Activated B cell treated with CpG ODN at 0.5 μM for 24 hours (primary cell): ENCODE measurements at places on chromosomes 4 and X. TPM values are rescaled to one million over a fixed set of nuclear protein-coding genes. Genes with fewer than 3 reads are reported as not detected.

DNA sequence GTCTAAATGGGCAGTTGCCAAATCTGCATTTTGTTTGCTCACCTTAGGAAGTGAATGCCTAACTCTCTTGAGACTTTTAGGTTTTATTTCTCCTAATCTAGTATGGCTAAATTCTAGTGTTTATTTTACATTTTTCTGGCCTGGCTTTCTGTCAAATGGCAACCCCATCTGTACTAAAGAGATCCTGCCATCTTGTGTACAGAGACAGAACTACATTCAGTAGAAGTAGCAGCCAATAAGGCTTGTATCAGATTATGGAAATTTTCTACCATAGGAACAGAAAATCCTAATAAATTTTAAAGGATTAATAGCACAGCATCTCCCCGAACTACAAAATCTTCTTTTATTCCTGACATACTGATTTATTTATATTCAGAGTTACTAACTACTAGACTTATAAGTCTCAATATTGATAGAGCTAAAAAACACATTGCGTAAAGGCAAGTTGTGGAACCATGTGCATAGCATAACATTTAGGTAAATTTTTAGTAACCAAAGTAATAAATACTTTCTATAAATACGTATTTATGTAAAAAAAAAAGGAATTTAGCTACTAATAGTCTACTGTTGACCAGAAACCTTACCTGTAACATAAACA, 45.5 kb downstream of the TMEM144 start:
- DNase-seq: no peak

GRCh38 chrX:123960956-123961267, 594 bp upstream of the STAG2 start:
- no peak for DNase-seq

DNA sequence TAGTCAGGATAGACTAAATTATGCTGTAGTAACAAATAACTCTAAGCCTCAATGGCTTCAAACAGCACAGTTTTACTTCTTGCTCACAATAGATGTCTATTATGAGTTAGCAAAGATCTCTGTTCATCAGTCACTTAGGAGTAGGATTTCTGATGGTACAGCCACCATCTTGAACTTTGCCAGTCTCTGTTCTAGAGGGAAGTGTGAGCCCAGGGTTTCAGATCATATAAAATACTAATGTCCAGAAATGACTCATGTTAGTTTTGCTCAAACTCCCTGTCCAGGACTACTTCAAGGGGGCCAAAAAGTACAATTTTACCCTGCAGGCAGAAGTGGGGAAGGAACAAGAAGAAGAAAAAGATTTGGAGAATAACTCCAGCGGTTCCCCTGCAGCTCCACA, 77.1 kb upstream of the LSM6 start:
- DNase-seq: no peak

GRCh38 chr4:168847771-168848502, 162.1 kb downstream of the CBR4 start:
- DNase-seq: no peak

Gene IQCM
- total RNA-seq: not detected in 2 replicates

- no peak for DNase-seq
These were observed 115.5 kb upstream of the TMEM150C start for GRCh38 chr4:82677327-82677726.

DNA sequence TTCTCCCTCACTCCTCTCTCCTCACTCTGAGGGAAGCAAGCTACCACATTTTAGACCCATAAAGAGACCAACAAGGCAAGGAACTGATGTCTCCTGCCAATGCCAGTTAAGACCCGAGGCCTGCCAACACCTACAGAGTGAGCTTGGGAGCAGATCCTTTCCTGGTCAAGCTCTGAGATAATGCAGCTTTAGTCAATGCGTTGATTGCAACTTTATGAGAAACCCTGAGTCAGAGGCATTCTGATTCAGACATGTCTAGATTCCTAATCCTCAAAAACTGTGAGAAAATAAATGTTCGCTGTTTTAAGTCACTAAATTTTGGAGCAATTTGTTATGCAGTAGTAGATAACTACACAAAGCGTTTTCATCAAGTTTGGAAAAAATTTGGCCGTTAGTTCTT, 115.5 kb downstream of the JADE1 start:
- DNase-seq: no peak

DNA sequence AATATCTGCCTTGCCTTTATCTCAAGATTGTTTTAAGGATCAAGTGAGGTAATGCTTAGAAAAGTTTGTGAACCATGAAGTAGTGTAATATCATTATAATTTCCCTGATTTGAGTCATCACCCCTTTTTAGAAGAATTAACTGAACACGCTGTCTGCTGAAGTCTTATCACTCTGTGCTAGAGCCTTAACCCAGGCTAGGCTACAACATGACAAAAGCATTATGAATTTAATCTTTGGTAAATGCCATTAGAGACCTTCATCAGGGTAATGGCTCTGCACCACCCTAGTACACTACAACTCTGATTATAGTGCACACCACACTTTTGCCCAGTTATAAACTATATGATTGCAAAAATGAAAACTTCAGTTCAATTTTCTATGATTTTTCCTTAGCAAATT, 118.3 kb downstream of the ADGRL3 start:
- DNase-seq: no peak

DNA sequence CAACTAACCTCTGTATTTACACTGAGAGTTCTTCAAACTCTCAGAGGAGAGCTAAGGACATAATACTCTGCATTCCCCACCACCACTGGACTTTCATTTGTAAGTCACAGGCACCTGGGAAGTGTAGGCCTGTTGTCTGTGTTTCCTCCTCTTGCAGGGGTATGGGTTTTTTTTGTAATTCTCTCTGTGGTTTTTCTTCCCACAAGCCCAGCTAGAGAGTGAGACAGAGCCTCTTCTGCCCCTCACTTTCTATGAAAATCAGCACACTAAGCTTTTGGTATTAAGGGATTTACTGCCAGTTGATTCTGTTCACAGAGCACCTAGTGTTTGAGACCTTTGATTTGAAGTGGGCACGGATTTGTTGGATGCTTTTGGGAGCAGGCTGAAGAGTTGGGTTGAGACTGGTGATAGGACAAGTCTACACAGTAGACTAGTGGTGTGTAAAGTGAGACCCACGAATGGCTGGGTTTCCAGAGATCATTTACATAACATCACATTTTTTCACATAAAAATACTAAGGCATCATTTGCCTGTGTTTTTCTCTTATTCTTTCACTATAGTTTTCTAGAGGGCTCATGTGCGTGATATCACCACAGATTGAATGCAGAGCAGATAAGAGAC, 28.9 kb upstream of the WDR17 start:
- DNase-seq: no peak

DNA sequence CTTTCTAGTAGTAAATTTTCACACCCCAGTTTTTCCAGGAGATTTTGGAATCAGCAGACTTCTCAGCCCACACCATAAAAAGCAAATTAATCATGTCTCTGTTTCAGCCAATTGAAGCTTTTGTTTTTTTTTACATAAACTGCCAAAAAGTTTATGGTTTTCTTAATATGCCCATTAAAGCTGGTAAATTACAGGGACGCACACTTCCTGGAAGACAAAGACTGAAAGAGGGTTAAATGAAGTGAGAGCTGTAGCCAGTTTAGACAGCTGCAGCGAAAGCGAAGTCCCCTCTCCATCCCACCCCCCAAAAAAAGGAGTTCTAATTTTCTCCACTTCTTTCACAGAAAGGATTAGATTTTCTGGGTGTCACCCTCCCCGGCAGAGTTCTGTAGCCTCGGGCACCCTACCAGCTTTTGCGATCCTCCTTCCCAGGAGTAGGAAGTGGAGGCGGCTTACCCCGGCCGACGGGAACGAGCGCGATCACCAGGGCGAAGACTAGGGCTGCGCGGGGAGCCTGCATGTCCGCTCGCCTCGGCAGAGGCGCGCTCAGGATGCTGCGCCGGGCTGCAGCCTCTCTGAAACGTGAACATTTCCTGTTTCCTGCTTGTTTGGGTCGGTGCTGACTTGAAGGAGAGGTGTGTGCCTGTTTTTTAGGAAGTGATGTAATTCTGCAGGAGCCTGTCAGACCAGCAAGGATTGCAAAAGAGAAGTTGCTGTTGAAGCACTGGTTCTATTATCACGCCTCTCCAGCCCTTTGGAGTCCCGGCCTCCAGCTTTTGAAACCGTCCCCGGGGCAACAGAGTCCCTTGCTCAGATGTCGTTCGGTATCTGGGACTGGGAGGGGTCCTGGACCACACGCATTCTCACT, at the start of gene TMEM154:
Gene TMEM154 (minus strand): TSS at position 584 of the 868 bp plus-strand sequence. CDS start 64 bp downstream, at position 520.
- DNase-seq: peak; percentile 66

Gene F9
- total RNA-seq: not detected in 2 replicates

GRCh38 chr4:102285831-102286230, 59.5 kb downstream of the SLC39A8 start:
- DNase-seq: no peak

Gene GRIA3
- not detected in 2 replicates for total RNA-seq

- no peak for DNase-seq
These were observed at the start of gene FDCSP for GRCh38 chr4:70225824-70226223. Gene FDCSP, plus strand, starts transcription at chr4:70226124. Its CDS starts 5,071 bp downstream, at chr4:70231195.

DNA sequence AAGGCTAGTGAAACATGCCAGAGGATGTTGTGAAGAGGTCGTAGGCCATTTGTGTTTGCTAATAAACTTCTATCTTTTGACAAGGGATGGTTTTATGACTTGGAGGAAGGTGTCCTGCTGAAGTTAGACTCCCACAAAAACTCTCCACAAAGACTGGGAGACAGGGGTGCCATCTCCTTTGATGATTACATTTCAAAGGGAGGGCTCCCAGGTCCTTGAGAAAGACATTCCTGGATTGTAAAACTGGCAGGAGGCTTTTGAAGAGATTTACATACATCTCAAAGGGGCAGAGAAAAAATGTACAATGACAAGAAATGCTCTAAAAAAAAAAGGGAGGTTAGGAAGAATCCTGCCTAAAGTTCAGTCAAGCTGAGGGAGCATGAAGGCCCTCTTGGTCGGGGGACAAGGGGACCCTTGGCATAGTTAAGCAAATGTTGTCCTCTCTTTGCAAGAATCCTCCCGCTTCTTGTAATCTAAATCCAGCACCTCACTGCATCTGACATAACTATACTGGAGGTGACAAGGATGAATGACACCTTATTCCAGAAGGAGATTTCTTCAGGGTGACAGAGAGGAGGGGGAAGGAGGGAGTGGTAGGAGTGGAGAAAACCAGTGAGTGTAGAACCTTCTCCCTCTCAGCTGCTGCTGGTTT, 41.1 kb upstream of the MGST2 start:
- DNase-seq: no peak

GRCh38 chr4:122689972-122690371, 42.5 kb upstream of the BBS12 start:
- no peak for DNase-seq
